T-helper 17 cell (primary cell): ENCODE measurements at places on chromosomes 2 and 18.

DNA sequence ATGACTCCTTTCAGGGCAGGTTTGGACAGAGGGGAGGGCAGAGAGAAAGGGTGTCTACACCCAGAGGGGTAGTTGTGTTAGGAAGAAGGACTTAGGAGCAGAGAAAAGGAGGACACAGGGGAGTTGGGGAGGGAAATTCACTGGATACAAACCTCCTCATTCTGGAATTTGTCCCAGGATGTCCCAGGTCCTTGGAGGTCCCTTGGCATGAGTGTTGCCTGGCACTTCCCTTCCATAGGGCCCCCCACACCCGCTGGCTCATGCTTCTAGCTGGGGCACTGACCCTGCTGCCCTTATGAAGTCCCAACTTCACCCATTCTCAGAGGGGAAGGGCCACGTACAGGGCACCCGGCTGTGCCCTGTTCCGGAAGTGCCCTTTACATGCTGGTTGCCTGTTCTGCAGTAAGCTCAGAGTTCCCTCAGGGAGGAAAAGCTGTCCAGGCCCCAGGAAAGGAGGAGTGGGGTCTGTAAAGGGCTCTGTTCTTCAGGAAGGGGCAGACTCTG lies 93.6 kb upstream of the SMAD2 start:
- no peak for DNase-seq

GRCh38 chr2:60959501-60959900 lies 58.0 kb upstream of the PEX13 start:
- no peak for DNase-seq

- DNase-seq, result no peak
Observed at GRCh38 chr2:186442885-186443284, 43.2 kb upstream of the ZC3H15 start.

- no peak for DNase-seq
Observed at GRCh38 chr2:78615956-78616355, 409.5 kb upstream of the REG3G start.
